CD8-positive, alpha-beta memory T cell (primary cell): ENCODE measurements at places on chromosomes 16 and 17. TPM values are rescaled to one million over a fixed set of nuclear protein-coding genes. Genes with fewer than 3 reads are reported as not detected.

Gene LRRC37A3
- 1.5 TPM for polyA plus RNA-seq

Gene ACACA
- polyA plus RNA-seq: 7.5 TPM

Gene SMIM22
- not detected for polyA plus RNA-seq

Gene IRX3
- not detected for polyA plus RNA-seq

DNA sequence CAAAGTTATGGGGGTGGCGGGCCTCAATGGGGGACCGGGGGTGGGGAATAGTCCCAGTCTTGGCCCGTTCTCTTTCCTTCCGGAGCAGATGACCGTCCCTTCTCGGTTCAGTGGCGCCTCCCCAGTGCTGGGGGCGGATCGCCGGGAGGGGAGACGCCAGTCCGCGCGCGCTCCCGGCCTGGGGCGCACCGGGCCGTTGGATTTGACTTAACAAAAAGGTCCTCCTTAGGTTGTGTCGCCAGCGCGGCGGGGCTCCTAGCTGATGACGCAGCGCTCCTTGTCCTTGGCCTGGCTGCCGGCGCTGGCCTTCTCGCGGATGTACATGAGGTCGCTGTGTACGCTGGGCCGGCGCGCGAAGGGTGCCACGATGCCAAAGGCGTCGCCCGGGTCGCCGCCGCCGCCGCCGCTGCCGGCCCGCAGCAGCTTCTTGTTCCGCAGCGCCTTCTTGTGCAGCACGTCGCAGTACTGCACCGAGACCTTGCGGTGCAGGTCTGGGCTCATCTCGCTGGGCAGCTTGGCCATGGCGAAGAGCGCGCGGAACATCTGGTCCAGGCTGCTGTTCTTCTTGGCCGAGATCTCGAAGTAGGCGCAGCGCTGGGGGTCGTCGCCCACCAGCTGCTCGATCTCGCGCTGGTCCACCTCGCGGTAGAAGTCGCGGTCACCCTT lies 1.2 kb downstream of the RASD1 start:
- no peak for DNase-seq

GRCh38 chr16:12573300-12573699 lies 230.4 kb downstream of the CPPED1 start:
- DNase-seq: no peak

- DNase-seq: no peak
Measured at GRCh38 chr17:50076591-50077235, 18.4 kb upstream of the PDK2 start.

DNA sequence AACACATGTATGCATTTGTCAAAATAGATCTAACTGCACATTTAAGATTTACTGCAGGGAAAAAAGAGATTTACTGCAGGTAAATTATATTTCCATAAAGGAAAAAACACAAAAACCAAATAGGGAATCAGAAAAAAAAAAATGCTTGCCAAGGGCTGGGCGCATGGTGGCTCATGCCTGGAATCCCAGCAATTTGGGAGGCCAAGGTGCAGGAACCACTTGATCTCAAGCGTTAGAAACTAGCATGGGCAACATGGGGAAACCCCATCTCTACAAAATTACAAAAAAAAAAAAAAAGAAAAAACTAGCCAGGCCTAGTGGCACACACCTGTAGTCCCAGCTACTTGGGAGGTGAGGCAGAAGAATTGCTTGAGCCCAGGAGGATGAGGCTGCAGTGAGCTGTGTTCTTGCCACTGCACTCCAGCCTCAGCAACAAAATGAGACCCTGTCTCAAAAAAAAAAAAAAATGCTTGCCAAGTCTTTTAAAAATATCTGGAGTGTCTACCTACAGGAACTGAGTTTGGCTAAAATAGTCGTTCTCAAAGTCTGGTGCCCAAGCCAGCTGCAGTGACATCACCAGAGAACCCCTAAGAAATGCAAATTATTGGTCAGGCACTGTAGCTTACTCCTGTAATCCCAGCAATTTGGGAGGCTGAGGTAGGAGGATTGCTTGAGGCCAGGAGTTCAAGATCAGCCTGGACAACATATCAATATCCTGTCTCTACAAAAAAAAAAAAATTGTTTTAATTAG lies 17.5 kb downstream of the TRIM25 start:
- no peak for DNase-seq

DNA sequence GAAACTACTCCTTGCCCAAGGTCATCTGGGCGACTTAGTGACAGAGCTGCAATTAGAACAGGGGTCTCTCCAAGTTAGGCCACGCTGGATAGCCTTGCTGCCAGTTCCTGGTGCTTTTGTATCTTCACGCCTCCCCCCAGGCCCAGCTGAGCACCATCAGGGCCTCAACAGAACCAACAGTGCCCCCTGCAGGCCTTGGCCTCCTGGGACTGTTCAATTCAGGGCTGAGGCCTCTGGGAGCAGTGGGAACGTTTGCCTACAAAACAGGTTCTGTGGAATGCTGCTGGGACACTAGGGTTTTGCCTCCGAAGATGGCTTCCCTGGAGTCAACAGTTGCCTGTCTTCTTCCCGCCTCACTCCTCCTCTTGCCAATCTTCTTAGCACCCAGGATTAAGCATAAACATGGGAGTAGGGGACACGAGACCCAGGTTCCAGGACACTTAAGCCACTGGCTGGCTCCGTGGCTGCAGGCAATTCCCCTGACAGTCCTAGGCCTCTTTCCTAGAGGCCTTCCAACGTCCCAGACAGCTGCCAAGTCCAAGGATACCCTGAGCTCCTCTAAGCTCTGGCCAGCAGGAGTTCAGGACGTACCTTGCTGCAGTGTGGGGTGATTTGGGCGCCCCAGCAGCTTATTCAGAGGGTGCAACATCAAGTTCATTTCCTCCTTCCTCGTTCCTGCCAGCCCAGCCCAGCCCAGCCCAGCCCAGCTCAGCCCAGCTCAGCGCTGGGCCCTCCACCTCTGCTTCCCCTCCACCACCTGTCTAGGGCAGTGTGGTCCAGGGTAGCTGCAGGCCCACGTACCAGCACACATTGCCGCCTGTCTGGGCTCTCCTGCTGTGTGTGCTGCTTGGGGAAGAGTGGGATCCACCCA lies 246.6 kb upstream of the RPL38 start:
- DNase-seq: no peak

DNA sequence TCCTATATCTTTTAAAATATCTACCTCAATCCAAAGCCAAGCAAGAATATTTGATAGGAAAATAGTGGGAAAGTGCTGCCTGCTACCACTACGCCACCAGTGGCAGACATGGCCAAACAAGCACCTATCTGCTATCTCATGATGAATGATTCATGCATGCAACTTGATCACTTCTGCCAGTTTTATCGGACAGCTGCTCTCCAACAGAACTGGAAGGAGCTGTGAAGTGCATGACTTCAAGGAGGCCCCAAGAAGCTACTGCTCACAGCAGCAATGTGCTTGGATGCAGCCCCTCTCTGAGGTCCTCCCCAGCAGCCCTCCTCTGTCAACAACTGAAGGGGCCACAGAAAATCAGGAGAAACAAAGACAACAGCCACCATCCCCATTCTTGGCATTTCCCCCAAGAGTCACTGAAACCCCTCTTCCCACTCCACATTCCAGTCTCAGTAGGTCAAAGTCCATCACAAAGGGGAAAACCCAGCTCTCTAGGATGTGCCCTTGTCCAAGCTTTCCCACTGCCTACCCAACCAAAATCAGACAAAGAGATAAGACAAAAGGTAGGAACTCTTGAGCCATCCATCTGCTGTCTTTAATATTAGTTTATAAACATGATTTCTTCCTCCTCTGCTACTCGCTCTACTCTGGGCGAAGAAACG lies 215.3 kb downstream of the C16orf78 start:
- DNase-seq: no peak

DNA sequence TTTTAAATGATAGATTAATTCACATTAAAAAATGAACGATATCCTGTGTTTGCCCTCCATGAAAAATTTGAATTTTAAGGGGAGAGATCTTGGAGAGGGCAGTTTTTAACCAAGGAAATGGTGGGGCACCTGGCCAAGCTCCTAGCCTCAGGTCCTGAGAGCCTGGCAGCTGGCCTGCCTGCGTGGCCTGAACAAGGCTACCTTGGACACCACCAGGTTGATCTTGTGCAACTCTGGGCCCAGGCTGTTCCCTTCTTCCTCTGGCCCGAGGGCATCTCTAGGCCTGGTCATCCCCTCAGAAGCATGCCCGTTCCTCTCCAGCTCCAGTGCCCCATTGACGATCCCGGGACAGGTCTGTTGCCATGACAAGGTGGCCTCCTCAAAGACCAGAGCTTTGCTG lies 33.4 kb upstream of the LONP2 start:
- DNase-seq: no peak
